Stimulated activated naive CD8-positive, alpha-beta T cell treated with anti-CD3 and anti-CD28 coated beads, Interleukin-15, Interleukin-2, amounts not matched to agents 100 U/mL and 50 U/mL, for 24 hours (primary cell): ENCODE measurements at places on chromosomes 7 and 10.

GRCh38 chr7:117605712-117606111 is 125.9 kb downstream of the CFTR start:
- no peak for DNase-seq

DNA sequence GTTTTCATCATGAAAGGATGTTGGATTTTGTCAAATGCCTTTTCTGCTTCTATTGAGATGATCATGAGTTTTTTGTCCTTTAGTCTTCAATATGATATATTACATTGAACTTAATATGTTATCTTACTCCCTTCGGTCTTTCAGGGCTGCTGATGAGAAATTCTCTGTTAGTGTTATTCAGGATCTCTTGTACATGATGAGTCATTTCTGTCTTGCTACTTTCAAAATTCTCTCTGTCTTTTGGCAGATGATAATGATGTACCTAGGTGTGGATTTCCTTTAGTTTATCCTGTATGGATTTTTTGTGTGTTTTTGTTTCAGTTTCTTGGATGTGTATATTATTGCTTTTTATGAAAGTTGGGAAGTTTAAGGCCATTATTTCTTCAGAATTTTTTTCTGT is 320.9 kb upstream of the NPSR1 start:
- no peak for DNase-seq

DNA sequence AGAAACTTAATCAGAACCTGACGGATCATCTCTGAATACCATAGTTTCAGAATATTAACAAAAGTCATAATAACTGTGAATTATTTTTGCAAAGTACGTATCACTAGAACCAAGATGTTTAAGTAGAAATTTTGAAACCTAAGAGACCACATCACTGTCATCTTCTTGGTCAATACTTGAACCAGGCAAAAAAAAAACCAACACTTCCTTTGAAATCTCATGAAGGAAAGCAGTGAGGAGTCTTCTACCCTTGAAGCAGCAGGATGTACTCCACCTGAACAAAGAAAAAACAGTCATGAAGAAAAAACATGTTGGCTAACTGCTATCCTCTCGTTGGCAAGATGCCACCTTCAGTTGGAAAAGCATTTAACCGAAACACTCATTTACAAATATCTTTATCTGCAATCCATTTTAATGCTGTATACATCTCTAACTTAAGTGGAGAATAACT is 82.4 kb downstream of the SRPK2 start:
- DNase-seq, result no peak

DNA sequence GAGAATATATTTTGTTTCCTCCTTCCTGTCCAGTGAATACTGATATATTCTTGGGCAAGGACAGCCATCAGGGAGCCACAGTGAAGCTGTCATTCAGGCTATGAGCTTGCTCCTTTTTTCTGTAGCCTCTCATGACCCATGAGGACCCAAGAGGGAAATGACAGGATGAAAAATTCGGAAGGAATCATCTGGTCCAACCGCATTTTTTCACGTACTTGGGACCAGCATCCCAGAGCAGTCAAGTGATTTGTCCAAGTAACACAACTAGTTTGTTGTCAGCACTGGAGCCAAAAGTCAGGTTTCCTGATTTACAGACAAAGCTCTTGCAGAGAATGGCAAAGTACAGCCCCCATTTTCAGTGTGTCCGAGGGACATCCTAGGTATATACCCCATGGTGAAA is 47.2 kb upstream of the AGBL3 start:
- no peak for DNase-seq

- DNase-seq, result no peak
These were observed 256.1 kb downstream of the ZMYND11 start for GRCh38 chr10:391305-391704.

DNA sequence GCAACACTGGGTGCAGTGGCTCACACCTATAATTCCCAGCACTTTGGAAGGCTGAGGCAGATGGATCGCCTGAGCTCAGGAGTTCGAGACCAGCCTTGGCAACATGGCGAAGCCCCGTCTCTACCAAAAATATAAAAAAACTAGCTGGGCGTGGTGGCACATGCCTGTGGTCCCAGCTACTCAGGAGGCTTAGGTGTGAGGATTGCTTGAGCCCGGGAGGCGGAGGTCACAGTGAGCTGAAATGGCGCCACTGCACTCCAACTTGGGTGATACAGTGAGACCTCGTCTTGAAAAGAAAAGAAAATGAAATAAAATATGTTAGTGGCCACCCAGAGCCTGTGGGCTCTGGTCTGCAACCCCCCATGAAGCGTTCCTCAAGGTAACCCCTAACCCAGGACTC is 13.3 kb downstream of the ITPRIP start:
- DNase-seq, result no peak

- no peak for DNase-seq
These were observed 56.1 kb downstream of the ZNF92 start for GRCh38 chr7:65429642-65430343.

- no peak for DNase-seq
These were observed 89.4 kb downstream of the CYTH3 start for GRCh38 chr7:6182993-6183392.

DNA sequence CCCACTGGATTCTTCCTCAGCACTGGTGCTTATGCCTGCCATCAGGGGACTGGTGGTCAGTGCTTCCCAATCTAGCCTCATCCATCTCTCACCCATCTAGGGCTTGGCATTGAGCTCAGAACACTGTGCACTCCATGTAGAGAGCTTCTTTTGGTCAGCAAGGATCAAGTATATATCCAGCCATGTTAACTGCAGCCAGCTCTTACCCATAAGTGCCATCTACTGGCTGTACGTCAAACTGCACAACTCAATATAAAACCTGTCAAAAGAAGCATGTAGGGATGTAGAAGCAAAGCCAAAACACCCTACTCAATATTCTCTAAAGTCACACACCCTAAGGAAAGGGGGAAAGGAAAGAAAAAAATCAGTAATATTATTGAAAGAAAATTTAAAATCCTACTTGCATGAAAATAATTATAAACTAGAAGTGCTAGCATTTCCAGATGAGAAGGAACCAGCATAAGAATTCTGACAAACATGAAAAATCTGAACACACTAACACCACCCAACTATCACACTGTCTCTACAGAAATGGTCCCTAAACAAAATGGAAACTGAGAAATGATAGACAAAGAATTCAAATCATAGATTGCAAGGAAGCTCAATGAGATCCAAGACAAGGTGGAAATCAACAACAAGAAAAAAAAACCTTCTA is 531.1 kb upstream of the STEAP1 start:
- DNase-seq, result no peak

GRCh38 chr7:90404777-90405176 is 1.5 kb downstream of the CLDN12 start:
- DNase-seq, result no peak

DNA sequence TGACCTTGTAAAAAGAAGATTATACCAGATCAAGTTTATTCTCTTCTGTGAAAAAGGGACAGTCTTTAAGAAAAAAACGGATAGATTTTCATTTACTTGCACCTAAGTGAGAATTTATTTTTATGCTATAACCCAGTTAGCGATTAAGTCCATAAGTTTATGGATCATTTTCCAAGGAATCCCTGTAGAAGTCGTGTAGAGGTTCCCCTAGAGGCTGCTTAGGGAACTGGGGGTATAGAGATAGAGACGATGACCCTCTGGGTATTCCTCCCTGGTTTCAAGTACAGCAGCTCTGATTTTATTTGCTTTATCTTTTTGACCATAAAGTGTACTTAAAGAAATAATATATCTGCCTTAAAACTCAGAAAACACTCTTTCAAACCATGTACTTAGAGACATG is 648.4 kb upstream of the LRRTM3 start:
- no peak for DNase-seq

DNA sequence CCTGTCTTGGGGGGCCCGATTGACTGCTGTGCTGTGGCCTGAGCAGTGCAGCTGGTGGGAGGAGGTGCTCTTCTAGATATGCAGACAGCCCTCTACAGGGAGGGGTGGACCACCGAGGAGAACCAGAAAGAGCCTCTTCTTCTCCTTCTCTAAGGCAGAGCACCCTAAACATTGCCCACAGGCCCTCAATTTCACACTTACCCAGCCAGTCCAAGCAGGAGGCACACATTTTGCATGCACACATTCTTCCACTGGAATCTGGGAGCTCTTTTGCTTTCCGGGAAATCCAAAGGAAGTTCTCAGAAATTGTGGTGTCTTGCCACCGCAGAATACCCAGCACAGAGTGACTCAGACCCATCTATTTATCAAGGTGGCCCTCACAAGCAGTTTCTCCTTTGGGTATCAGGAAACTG is 45.8 kb downstream of the EEPD1 start:
- DNase-seq, result no peak

DNA sequence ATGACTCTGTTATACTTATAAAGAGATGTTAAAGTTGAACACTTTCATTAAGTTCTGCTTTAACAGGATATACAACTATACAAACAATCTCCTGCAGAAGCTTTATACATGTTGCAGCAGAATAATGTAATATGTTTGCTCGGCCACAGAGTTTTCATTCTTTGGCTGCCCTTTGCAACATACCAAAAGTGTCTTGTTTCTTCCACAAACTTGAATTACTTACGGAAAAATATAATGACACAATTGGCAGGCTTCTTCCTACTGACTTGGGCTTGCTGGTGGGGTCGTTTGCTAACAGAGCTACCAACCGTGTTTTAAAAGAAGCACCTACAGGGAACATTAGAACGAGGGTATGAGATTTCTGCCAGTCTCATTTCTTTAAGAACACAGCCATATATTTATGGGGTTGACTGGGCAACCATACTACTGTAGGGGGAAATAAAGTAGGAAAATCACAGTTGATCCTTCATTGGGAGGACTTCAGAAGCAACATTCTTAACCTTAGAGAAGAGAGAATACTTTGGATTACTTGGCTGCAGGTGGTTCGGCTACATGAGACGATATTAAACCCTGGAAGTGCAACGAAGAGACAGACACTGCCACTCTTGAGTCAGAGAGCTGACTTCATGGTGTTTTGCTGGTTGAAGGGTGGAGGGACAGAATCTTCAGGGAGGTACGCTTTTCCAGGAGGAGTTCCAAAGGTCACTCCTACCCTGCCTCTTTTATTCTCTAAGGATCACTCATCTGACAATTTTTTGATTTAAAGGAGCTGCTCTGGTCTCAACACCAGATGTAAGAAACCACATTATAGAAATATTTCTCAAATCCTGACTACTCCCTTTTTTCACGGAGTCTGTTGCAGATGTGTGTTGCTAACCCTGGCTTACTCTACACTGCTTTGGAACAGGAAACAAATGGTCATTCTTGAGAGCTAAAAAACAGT is 123.9 kb downstream of the SEMA3C start:
- DNase-seq, result no peak

- no peak for DNase-seq
These were observed 5.6 kb downstream of the C10orf105 start for GRCh38 chr10:71714031-71714410.

DNA sequence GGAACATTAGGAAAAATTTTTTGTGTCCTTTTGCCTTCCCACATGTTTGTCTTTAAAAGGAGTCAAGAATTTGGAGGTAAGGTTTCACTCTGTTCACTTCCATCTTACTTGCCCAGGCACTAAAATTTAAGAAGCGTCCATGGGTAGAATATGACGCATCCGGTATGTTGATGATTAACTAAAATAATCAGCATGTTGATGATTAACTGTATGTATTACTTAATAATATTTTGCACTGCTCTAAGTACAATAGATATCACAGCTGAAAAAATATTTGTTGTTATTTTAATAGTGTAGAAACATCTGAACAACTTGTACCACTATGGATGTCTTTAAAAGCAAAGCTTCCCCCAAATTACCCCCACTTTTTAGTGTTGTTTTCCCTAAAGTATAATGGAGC is 11.5 kb downstream of the ANKRD22 start:
- no peak for DNase-seq

- DNase-seq, result no peak
These were observed 144.2 kb downstream of the HDAC9 start for GRCh38 chr7:18639711-18640110.

DNA sequence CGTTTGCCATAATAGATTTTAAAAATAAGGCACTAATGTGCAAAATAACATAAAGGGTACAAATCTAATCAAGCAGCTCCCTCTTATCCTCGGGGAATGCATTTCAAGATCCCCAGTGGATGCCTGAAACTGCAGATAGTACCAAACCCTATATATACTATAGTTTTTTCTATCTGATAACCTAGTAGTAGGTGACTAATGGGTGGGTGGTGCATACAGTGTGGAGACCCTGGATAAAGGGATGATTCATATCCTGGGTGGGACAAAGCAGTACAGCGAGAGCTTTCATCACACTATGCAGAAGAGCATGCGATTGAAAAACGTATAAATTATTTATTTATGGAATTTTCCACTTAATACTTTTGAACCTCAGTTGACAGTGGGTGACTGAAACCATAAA is 464.5 kb downstream of the GRID1 start:
- DNase-seq, result no peak

DNA sequence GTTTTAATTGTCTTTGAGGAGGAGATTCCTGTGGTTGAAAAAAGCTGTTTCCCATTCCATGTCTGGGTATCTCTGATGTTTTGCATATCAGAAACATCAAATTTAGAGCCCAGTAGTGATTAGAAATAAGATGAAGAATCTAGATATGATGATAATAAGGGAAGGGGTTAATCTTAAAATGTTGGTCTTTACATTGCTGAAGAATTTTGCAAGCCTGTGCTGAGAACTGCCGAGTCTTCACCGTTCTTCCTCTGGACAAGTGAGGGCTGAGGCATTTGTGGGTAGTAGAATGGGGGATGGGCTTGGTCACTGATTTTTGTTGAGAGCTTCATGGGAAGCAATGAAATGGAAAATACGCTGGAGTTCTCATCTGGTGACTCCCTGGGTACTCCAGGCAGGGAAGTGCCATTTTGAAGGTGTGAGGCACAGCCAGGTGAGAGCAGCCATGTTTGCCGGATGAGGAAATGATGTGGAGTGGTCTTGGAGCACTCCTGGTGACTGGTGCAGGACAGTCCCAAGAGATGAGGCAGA is 10.2 kb downstream of the TCF7L2 start:
- no peak for DNase-seq

DNA sequence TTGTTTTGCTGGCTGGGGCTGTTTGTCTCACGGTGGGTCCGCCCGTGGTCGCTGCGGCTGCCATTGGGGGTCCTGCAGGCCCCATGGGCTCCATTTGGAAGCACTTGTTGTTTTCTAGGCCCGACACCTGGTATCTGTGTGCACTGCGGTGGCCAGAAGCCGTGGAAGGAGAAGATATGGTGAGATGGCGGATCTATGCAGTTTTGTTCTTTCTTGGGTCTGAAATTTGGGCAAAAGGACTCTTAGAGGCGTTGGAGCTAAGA is 109.5 kb upstream of the SHH start:
- DNase-seq, result no peak

- DNase-seq, result no peak
These were observed 736.8 kb downstream of the PCDH15 start for GRCh38 chr10:54064215-54064614.

GRCh38 chr10:86313621-86314041 is 53.0 kb downstream of the GRID1 start:
- no peak for DNase-seq
